Non-pigmented ciliary epithelial cell (primary cell): ENCODE measurements at places on chromosomes 6 and 20.

GRCh38 chr6:350371-350770 lies 41.2 kb upstream of the IRF4 start:
- DNase-seq, result no peak

GRCh38 chr6:137819740-137820139 lies 47.3 kb upstream of the TNFAIP3 start:
- DNase-seq, result no peak

DNA sequence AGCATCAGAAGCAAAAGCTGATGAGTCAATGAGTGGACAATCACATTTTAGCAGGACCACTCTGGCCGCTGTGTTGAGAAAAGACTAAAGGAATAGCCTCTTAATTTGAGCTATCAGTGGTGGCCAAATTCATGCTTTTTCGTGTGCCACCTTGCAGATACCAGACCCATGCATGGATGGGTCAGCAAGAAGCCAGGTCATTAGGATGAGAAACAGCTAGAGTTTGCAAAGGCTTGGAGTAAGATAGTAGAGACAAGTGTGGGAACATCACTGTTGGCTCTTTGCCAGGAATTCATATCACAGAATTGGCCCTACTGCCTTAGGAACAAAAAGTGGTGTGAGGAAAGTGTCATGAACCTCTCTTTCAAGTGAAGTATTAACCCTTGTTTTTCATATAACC lies 25.5 kb downstream of the MRAP2 start:
- DNase-seq, result no peak

GRCh38 chr6:108186226-108186625 lies 20.4 kb downstream of the NR2E1 start:
- no peak for DNase-seq

- no peak for DNase-seq
Measured at GRCh38 chr6:97053643-97054411, 129.3 kb downstream of the KLHL32 start.

DNA sequence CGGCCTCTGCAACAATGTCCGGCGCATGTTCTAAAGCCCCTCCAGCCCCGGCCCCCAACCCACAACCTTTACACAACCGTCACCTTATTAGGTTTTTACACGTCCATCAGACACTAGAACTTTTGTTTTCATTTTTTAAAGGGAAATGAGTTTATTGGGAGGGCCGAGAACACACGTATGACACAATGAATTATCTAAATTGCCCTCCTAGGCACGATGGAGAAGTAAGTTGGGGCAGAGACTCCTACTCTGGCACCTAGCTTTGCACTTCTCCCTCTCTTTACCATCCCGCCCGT lies 1.2 kb upstream of the DLL1 start:
- DNase-seq, result no peak

DNA sequence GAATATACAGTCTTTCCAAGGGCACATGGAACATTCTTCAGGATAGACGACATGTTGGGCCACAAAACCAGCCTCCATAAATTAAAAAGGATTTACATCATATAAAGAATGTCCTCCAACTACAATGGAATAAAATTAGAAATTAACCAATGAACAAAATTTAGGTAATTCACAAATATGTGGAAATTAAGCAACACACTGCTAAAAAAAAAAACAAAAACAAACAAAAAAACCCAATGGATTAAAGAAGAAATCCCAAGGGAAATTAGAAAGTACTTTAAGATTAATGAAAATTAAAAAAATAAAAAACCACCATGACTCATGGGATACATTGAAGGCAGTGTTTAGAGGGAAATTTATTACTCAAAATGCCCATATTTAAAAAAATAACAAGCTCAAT lies 21.4 kb upstream of the NT5E start:
- no peak for DNase-seq

DNA sequence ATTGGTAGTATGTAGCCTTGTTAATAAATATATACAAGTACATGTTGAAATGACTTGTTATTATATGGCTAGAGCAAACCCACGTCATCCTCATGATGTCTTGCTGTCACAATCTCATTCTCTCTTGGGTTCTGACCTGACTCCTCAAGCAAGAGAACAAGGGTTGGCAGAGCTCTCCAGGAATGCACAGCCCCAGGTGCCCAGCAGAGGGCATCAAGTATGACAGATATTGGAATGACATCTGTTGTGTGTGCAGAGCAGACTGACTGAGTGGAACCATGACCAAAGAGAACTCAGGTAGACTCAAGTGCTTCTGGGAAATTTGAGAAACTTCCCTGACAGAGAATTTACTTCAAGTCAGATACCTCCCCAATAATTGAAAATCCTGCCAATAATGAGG lies 90.6 kb downstream of the PAX1 start:
- no peak for DNase-seq

DNA sequence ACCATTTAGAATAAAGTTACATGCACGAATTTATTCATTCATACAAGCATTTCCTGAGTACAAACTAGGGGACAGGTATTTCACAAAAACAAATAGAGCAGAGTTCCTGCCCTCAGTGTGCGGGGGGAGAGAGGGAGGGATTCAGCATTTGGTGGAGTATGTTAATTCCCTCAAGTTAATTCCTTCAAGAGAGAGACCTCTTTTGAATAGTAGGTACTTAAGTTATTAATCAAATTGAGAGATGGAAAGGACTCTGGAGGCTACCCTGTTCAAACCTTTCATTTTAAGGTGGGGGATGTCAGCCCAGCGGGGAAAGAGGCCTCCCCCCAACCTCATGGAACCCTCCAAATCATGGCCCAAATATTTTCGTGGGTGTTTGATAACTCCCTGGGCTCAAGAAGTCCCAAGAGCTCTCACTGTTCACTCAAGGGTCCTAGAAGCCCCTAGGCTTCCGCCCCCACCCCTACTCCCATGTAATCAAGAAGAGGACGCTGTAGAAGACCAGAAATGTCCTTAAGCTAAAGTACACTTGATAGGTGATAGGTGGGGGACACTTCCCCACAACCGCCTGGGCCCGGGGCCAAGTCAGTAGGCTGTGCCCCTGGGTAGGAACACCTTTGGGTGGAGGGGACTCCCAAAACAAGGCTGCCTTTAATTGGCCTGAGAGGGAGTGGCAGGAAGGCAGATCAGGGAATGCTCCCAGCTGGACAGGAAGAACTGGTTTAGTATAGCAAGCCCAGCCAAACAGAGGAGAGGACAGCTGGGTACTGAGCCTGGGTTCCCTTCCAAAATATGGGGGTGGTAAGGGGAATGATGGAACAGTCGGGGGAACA lies 2.9 kb downstream of the SDC4 start:
- no peak for DNase-seq

GRCh38 chr6:169263374-169263773 lies 9.7 kb upstream of the THBS2 start:
- DNase-seq, result no peak

- no peak for DNase-seq
Measured at GRCh38 chr6:154440022-154440421, 70.5 kb downstream of the CNKSR3 start.

GRCh38 chr20:44743916-44744655 lies 1.6 kb upstream of the KCNK15 start:
- no peak for DNase-seq

DNA sequence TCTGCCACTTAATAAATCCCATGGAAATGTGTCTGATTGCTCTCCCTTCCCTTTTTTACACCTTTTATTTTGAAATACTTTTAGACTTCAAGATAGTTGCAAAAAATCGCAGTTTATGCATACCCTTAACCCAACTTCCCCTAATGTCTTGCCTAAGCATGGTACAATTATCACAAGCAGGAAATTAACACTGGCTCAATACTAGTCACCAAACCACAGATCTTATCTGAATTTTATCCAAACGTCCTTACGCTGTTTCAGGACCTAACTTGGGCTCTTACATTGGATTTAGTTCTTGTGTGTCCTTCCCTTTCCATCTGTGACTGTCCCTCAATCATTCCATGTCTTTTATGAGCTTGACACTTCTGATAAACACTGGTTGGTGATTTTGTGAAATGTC lies 146.3 kb downstream of the ZNF217 start:
- no peak for DNase-seq

- DNase-seq, result no peak
Measured at GRCh38 chr6:123520217-123520616, 116.5 kb downstream of the TRDN start.

DNA sequence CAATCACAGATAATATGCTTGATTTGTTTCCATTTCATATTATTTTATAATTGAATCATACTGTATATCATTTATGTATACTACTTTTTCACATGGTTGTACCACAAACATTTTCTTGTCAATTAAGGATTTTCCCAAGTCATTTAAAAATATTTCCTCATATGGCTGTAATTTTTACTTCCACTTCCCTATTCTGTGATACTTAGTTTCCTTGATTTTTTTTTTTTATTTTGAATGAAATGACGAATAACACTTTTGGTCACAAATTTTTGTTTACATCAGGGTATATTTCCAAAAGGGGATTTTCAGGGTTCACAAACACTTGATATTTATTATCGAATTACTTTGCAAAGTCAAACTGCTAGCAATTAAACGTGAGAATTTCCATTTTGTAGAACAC lies 515.6 kb downstream of the KIF16B start:
- no peak for DNase-seq

DNA sequence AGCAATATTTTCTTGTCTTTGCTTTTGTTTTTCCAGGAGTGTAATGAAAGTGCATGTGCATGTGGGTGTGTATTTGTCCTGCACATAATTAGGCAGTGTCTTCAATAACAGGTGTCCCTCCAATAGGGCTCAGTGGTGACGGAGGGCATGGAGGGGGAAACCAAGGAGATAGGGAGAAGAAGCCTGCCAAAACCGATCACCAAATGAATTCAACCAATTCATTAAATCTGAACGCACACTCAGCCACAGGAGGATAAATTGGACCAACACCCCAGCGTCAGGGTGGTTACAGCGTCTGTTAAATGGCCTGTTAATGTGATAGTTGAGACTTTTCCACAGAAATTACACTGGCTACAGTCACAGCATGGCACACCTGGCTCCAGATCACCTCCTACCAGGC lies 527.6 kb downstream of the CD83 start:
- DNase-seq, result no peak

- DNase-seq, result no peak
Measured at GRCh38 chr20:62446481-62446880, 19.1 kb upstream of the RBBP8NL start.

- DNase-seq, result no peak
Measured at GRCh38 chr6:47567586-47567985, 90.0 kb downstream of the CD2AP start.

GRCh38 chr20:32535953-32536823 lies 48.9 kb downstream of the NOL4L start:
- DNase-seq, result no peak
